ENCODE measurements at places on chromosomes 7 and 10.
A peak's percentile ranks its signal among the peaks of the same experiment; 100 is the strongest.

- DNase-seq: no peak
These were observed 82.3 kb upstream of the FZD1 start for GRCh38 chr7:91181949-91182348.

DNA sequence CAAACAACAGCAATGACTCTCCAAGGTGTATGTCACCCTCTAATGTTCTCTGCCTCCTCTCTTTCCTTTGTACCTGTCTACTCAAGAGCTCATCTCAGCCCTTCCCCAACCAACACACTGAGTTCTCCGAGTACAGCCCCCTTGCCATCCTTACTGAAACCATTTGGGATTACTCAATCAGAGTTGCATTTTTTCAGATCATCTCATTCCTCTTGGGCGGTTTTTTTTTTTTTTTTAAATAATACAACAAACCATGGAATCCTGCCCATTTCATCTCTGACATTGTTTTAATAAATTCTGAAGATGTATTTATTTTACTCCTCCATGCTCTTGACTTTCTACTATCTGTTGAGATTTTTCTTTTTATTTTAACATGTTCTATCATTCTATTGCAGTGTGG is 4.2 kb upstream of the CREB3L2 start:
- DNase-seq: no peak

DNA sequence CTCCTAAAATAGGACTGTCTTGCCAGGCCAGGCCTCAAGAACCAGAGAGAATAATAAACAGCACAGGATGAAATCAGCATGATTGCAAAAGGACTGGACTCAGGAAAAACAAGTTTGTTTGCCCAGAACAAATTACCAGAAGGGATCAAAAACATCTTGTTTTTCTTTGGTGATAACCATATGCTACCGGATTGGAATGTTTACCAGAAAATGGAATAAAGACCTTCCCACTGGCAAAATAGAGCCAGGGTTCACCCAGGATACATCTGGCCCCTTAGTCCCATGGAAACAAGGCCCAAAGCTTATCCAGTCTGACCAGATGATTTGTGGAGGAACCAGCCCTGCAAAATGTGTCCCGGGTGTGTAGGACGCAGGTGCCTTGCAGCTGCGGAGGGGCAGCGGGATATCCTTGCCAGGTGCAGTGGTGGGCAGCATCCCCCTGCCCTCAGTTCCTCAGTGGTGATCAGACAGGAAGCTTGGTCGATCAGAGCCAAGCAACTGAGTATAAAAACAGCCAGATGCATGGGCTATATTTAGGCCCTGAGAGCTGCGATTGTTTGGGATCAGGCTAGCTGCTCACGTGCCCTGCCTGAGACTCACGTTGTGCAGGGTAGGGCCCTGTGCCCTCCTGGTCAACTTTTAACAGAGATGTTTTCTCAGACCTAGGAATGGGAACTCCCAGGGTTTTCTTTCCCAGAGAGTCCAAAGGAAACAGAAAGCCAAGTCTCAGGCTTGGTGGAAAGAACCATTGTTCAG is 4.6 kb upstream of the ZNF22 start:
- no peak for DNase-seq

DNA sequence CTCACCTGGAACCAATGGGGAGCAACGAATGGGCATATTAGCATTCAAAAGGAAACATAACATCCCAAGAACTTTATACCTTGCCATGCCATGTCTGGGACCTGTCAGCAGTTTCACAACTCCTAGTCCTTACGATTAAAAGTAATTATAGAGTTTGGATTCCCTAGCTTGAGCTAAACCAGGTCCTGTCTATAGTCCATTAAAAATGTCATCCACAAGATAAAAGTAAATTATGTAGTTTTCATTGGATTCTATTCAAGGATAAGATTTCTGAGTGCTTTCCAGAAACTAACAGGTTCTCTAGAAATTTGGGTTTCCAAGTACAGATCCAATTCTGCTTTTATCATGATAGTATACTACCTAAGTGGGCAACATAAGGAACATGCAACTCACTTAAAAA is 163.6 kb upstream of the PTN start:
- DNase-seq: no peak

- no peak for DNase-seq
These were observed 136.9 kb downstream of the CFTR start for GRCh38 chr7:117616694-117617093.

DNA sequence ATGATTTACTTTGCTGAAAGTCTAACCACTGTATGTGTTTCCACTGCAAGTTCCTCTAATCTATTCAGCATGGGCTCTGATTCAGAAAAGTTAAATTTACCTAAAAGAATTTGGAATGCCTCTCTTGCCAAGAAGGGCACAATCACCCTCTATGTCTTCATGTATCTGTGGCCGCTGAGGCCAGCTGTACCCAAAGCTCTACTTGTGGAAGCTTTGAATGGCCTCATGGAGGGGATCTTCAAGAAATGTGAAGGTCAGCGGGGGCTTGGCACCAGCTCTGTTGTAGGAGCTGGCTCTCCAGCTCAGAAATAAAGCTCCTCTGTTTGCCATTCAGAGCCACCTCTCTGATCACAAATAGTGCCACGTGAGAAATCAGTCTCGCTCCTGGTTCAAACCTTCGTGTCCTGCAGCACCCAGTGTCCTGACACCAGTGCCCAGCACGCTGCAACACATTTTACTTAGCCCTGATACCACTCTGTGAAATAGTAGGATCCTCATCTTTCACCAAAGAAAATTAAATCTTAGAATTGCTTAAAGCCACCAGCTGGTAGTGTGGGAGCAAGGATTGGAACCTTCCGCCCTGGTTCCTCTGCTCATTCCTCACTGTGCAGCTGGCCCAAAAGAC is 61.1 kb downstream of the PKD1L1 start:
- no peak for DNase-seq

GRCh38 chr10:76408646-76409045 is 977.2 kb downstream of the LRMDA start:
- DNase-seq: no peak

DNA sequence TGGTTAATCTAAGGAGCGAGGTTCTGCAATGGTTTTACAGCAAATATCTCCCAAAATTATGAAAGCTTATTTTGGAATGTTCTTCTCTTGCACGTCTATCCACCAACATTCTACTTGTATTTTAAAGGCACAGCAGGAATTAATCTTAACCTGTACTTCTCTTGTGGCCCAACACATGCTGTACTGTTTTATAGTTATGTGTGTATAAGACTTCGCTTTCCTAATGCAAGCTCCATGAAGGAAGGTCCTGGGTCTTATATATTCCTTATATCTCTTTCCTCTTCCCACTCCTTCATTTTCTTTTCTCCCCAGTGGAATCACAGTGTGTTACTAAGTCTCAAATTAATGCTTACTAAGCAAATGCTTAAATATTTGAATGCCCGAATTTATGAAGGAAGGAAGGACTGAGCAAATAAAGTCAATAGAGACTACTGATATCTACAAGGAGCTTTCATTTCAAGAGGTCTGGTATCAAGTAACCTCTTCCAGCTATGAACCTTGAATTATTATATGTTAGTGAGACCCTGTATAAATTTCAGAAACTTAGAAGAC is 14.0 kb downstream of the TMEM26 start:
- no peak for DNase-seq

GRCh38 chr7:23964715-23965114 is 254.7 kb downstream of the STK31 start:
- DNase-seq: no peak

DNA sequence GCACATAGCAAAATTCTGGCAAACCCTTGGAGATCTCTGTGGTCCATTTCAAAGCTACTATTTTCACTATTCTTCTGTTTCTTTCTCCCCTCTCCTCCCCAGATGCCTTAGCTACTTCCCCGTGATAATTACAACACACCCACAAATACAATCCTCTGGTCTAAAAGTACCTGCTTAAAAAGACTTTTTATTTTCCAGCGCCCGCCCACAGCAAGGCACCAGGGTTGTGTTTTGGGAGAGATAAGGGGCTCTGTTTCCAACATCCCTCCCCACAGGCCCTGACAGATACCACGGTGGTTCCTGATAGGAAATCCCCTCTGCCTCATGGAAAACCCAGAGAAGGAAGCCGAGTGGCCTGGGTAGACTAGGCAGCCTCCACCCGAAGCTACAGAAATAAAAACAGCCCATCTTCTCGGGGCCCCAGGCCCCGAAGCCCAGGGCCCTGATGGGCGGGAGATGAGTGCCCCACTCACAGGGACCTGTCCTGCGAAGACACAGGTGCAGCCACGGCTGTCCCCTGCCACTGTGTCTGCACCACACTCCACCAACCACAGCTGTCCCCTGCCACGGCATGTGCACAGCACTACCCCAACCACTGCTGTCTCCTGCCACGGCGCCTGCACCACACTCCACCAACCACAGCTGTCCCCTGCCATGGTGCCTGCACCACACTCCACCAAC is 19.7 kb downstream of the CALML5 start:
- no peak for DNase-seq

DNA sequence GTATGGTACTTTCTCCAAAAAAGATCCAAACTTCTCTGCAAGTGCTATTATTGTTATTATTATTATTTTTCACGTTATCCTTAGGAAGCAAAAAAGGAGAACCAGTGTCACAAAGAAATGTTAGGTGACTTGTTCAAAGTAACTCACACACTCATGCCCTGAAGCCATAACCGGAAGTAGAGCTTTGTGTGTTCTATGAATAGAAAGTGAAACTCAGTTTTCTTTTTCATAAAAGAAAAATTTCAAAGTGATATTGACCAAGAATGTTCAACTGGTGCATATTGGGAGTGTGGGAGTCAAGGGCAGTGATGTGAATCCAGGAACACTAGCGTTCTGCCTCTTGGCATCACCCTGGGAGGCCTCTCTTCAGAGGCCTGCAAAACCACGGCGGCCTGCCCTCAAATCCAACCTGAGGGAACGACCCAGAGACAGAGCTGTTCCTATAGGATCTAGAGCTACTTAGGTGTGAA is 106.1 kb downstream of the PRKCQ start:
- DNase-seq: no peak

DNA sequence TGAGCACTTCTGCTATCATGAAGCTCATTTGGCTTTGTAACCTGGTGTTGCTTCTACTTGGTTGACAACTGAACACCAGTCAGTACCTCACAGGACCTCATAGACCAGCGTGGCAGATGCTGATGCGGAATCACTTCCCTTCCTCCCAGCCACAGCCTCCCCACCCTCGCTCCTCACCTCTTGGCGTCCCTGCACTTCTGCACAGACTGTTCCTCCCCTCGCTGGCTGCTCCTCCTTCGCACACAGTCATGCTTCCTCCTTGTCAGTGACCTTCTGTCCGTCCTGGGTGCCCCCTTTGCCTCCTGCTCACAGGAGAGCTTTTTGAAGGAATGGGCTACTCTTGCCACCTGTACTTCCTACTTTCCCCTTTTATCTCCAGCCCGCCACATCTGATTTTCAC is 61.4 kb upstream of the CTBP2 start:
- DNase-seq: no peak

- peak; percentile 40 for DNase-seq
These were observed 53.9 kb upstream of the CREB5 start for GRCh38 chr7:28358423-28358868.

DNA sequence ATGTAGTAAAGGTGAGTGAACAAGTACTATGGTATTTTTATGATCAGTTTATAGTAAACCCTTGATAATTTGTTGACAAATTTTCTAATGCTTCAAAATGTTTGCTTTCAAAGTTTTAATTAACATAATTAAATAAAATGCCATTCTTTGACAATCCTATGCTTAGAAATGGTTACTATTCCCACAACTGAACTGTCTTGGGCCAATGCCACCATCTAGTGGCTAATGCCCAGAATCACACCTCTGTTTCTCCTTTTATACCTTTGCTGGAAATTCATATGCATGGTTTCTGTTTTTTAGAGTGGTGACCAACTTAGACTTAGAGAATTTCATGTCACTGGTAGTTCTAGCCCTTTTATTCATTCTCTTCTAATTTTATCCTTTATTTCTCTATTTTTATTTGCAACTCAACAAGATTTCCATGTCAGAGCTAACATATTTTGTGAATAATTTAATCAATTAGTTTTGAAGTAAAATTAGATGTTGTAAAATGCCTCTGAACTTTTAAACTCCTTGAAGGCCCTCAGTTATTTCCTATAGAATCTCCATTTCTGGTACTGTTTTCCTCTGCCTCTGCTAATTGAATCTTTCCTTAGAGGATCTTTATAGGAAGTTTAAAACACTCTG is 31.1 kb downstream of the PCGF5 start:
- no peak for DNase-seq

GRCh38 chr10:114061148-114061547 is 17.5 kb downstream of the ADRB1 start:
- DNase-seq: no peak

DNA sequence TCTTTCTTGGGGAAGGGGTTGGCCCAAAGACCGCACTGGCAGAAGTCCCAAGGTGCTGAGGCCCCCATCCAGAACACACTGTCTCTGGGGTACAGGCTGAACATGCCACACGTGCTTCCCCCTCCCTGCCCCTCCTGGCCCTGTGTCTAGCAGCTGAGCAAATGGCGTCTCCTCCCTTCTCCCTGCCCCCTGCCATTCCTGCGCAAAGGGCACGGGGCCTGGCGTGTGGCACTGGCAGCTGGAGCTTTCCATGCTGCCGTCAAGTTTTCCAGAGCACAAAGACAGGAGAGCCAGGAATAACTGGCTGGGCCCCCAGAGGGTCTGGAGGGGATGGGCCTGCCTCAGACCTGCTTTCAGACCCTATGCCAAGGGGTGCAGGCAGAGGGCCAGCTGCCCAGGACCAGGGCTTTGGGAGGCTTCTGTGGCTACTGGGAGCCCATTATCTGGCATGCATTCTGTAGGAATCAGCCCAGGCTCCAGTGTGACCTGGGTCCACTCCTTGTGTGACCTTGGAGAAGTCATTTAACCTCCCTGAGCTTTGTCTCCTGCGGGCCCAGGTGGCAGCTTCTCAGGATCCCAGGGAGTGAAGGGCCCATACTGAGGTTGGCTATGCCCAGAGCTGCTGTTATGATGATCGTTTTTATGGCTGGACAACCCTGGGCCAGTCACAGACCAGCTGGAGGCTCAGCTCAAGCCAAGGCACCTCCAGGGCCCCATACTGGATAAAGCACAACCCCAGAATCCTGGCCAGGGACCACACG is 710 bp upstream of the LDB3 start:
- DNase-seq: no peak

- DNase-seq: no peak
These were observed 111.0 kb downstream of the SVOPL start for GRCh38 chr7:138590154-138590553.

- no peak for DNase-seq
These were observed 1037.0 kb downstream of the CNTNAP2 start for GRCh38 chr7:147153571-147153970.

DNA sequence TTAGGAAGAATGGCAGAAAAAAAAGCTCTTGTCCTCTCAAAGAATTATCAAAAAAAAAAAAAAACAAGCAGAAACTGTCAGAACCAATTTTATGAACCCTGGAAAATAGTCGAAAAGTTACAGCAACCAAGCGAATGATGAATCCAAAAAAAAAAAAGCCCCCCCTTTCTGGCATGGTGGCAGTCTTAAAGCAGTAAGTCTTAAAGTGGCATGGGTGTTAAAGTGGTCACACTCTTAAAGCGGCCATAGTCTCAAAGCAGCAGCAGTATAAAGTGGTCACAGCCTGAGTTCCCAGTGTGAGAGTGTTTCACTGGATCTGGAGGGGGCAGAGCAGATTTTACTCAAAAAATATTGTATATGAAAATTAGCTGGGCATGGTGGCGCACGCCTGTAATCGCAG is 96.8 kb upstream of the RAB18 start:
- DNase-seq: no peak
